ENCODE measurements at places on chromosomes 5 and 9.

- no peak for DNase-seq
Measured at GRCh38 chr9:96417661-96418082, 498 bp downstream of the ZNF367 start.

- no peak for DNase-seq
Measured at GRCh38 chr5:128084228-128085167, 932 bp downstream of the SLC12A2 start.

DNA sequence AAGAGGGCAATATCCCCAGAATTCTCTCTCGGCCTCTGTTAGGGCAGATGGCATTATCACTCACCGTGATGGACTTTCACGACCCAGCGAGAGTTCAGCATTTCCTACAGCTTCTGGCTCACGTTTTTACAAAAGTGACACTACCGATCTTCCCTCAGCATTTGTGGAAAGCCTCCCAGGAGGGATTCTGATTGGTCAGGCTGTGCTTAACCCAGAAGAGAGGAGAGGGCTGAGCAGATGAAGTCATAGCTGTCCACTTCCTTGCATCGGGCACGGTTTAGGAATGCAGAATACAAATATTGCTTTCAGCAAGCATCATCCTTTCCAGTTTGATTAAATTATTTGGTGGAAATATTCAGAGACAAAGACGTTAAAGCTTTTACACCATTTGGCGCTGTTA lies 277.4 kb upstream of the MSX2 start:
- no peak for DNase-seq

DNA sequence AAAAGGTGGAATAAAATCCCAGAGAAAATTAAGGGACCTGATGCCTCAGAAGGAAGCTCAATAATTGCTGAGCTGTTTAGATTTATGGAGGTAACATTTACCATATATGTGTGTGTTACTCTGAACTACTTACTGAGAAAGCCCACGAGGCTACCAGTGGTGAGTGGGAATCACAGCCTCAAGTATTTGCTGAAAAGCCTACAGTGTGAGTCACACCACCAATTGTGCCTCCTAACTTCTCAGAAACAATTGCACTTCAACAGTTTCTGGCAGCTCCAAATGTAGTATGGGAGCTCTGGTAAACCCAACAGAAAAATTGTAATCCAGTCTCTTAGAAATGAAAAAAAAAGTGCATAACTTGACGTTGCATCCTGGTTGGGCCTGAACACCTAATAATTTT lies 551.6 kb downstream of the PRDM9 start:
- no peak for DNase-seq

GRCh38 chr5:168227973-168228615 lies 63.4 kb upstream of the WWC1 start:
- DNase-seq, result no peak

DNA sequence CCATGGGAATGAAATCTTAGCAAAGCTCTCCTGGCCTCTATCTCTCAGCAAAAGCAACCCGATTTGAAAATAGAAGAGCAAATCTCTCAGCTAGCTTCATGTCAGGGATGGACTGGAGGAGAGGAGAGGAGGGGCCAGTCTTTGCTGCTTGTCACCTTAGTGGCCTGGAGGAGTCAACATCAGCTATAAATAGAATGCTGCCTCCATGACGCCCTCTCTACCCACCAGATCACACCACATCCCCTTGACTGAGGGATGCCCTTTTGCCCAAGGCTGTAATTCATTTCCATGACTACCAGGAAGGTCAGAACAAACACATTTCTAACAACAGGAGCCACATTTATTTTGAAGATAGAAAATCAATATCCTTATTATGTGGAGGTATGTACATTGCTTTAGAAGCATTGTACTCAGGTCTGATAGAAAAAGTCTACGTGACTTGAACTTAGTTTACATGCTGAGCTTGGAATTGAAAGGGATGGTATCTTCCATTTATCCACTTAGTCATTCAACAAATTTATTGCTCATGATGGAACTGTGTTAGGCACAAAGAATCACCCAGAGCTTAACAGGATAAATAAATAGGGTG lies 92.4 kb upstream of the LIFR start:
- DNase-seq, result no peak

DNA sequence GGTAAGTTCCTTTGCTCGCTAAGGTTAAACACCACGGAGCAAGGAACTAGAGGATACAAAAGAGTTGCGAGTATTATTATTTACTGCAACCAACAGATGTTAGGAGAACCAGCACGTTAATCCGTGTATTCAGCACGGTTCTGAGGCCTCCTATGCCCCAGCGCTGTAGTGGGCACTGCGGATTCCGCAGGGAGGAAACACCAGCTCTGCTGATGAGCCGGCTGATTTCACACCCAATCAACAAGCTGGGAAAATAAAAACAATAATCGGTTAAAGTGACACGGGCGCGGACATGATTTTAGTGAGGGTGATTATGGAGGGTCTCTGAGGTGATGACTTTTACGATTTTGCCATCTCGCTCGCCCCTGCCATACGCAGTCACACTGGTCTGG lies 702 bp upstream of the PRELID2 start:
- no peak for DNase-seq

DNA sequence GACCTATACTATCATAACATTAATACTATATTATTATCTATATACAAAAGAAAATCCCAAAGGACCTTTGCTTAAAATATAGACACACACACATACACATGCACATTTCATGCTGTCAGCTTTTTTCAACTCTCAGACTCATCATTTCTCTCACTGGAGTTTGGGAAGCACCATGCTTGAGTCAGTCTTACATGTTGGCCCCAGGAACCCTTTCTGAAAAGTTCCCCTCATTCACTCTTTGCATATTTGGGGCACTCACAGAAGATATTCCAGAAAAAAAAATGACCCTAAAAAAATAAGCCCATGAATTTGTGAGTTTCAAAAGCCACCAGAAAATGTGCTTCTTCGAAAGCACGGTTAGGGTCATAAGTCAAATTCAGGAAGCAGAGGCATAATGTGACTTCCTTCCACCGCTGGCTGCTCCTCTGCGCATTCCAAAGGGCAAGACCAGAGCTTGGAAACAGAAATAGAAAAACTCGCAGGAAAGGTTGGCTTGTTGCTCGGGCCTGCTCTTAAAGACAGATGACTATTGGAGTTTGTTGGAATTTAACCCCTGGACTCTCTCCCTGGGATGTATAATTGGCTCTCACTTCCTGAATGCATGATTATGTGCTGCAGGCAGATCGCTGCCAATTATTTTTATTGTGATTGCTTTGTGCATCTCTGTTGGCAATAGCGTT lies 129.7 kb upstream of the IQGAP2 start:
- DNase-seq, result no peak

DNA sequence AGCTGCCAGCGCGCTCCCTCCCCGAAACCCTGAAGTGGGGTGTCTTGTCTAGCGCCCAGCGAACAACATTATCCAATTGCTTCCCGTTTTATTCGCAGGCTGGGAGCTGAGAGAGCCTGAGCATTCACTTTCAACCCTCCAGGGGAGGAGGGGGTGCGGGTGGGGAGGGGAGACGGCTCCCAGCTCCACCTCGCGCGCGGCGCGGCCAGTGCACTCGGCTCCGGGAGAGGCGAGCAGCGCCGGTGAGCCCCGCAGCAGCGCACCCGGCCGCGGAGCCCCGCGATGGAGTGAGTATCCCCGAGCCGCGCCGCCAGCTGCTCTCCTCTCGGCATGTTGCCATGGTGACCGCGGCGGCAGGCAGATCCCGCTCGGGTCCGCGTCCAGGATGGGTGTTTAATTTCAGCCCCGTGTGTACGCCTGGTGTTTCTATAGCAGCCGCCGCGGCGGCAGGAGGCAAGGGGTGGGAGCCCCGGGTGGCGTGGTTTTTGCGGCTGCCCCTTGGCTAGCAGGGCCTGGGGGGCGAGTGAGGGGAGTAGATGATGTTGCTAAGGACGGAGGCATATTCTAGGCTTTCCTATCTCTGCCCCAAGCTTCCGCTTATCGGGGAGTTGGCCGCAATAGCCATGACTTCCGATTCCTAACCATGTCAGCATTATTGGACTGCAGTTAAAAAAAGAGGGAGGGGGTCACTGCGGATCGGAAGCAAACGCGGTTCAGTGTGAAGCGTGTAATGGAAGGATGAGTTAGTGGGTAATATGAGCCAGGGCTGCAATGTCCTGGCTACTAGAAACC lies 139.2 kb upstream of the PALM2AKAP2 start:
- DNase-seq, result no peak

- DNase-seq, result peak; percentile 62
Measured at GRCh38 chr9:6055216-6055615, 39.8 kb upstream of the RANBP6 start.

DNA sequence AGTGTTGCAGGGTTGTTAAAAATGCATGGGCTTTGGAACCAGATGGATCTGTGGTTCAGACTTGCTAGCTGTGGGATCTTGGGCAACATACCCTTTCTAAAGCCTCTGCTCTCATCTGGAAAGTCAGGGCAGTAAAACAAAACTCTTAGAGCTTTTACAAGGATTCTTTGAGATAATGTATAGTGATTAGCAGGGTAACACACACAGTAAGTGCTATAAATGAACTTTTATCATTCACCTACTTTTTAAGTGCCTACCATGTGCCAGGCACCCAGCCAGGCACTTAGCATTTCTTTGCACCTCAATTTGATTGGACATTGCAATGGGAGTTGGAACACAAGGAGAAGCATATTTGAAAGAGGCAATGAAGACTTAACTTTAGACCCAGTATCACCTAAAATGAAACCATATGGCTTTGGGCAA lies 208.6 kb upstream of the PAPPA start:
- DNase-seq, result no peak

DNA sequence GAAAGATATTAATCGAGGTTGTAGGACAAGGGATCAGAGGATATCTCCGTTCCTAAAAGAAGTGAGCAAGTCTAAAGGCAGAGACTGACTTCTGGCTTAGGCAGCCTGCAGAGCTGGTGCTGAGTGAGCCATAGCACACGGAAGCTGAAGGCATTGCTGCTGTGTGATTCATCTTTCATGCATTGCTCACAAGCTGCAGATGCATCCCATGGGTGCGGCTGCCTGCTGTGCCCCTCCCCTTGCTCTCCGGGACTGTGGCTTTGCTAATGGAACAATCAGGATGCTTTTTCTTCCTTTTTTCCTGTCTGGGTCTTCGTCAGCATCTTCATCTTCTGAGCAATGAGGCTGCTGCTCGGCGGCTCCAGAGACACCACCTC lies 341.4 kb downstream of the DIRAS2 start:
- no peak for DNase-seq
